Stimulated activated CD8-positive, alpha-beta memory T cell treated with anti-CD3 and anti-CD28 coated beads, Interleukin-7, amount 100 ng/mL, for 4 hours (primary cell): ENCODE measurements at places on chromosomes 2 and 18.

DNA sequence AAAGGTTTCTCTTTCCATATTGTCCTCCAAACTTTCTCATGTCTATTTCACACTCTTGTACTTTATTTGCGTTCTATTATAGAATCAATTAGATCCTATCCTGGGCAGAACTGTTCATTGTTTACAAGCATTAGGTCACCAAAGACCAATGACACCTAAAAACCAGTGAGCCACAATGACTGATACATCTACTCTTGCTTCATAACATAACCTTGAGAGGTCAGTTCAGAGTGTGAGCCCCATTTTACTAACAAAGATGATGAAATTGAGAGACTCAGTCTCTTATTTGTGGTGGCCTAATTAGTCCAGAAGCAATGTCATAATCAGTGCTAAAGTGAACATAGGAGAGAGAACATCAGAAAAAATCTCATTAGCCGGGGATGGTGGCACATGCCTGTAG, 248.9 kb upstream of the RBBP8 start:
- DNase-seq, result no peak

DNA sequence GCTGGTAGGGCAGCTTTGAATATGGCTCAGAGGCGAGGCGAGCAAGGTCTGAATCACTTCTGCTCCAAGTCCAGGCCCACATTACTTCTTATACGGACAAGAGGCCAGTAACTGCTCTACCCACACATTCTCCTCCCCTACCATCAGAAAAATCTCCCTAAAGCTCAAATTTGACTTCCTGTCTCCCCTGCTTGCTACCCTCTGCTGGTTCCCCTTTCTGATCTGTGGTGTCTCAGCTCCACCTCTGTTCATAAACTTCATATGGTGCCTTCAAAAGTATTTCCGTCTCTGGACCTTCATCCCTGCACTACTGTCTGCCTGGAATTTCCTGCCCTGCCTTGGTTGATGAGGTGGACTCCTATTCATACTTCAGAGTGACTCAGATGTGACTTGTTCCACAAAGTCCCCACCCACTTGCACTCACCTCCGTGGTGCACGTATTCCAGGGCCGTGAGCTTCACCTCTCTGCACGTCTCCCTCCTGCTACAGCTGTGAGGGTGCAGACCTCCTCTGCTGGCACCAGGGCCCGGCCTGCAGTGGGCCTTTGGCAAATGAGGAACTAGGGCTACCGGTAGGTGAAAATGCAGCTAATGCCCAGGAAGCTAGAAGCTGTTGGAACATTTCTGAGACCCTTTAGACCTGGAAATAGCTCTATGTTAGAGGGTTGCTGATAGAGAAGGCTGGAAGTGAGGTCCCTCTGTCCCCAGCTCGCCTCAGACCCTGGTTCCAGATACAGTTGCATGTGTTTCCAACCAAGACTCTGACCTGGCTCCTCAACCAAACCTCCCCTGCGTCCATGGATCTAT, 24.6 kb upstream of the KCMF1 start:
- peak; percentile 65 for DNase-seq

GRCh38 chr2:240823449-240824336, 3.7 kb upstream of the KIF1A start:
- DNase-seq, result no peak

- DNase-seq, result no peak
Measured at GRCh38 chr2:47868611-47869352, 37.5 kb downstream of the FBXO11 start.

- no peak for DNase-seq
Measured at GRCh38 chr2:14621114-14621513, 11.4 kb upstream of the LRATD1 start.

DNA sequence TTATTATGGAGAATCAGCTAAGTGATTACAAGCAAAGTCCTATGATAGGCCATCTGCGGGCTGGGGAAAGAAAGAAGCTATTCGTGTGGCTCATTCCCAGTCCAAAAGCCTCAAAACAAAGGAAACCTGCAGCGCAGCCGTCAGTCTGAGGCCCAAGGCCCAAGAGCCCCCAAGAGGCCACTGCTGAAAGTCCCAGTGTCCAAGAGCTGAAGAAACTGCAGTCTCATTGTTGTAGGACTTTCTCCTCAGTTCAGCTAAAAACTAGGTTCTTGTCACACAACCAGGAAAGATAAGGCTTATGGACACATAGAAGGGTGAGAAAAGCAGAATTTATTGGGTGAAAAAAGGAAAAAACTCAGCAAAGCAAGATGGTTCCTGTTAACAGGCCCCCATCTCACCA, 143.2 kb downstream of the RHBDD1 start:
- no peak for DNase-seq
